CD4-positive, CD25-positive, alpha-beta regulatory T cell (primary cell): ENCODE measurements at places on chromosomes 13 and 19.

DNA sequence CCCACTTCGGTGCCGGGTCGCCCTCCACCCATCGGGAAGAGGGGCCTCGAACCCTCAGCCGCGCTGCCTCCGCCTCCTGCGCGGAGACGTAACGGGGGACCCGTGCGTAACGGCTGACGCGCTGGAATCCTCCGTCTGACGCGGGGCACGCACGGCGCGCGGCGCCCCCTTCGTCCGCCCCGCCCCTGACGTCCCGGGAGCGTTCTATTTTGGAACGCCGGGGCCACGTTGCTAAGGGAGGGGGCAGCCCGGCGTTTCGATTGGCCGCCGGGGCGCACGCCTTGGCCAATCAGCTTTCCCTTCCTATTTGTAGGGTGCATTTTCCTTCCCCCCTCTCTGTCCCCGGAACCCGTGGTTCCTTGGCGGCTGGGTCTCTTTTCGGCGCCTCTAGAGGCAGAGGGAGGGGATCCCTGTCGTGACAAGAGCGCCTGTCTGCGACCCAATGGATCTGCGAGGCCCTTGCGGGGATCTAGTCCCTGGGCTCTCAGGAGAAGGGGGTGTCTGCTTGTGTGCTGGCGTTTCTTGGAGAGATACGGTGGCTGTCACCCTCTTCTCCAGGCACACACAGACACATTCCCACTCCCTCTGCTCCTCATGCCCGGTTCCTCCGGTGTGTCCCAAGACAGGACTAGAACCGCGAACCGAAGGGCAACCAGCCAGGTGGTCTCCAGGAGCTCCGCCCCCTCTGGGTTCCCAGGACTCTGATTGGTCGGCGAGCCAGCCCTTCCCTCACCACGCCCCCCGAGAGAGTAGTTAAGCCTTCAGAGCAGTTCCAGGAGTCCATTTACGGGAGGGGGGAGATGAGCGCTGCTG lies 1.5 kb downstream of the FOSB start:
- H3K27me3 ChIP-seq: no peaks in the 10 kb centered on the region
- DNase-seq: peak; percentile 96
- H3K27ac ChIP-seq: peak overlapping the region; percentile 98
- peaks cover 32% of the 10 kb centered on the region for H3K4me1 ChIP-seq

- H3K36me3 ChIP-seq: no peaks in the 10 kb centered on the region
- DNase-seq: no peak
- peaks cover 3% of the 10 kb centered on the region for H3K4me1 ChIP-seq
- no peak overlapping the region for H3K27ac ChIP-seq
- peaks cover 8% of the 10 kb centered on the region for H3K27me3 ChIP-seq
- H3K4me3 ChIP-seq: no peak overlapping the region
These were observed 5.3 kb upstream of the ATG4D start for GRCh38 chr19:10538204-10538983.

- no peaks in the 10 kb centered on the region for H3K36me3 ChIP-seq
- no peak overlapping the region for H3K4me3 ChIP-seq
- peaks cover 4% of the 10 kb centered on the region for H3K27me3 ChIP-seq
These were observed 3.8 kb downstream of the RAB20 start for GRCh38 chr13:110557610-110558305.

DNA sequence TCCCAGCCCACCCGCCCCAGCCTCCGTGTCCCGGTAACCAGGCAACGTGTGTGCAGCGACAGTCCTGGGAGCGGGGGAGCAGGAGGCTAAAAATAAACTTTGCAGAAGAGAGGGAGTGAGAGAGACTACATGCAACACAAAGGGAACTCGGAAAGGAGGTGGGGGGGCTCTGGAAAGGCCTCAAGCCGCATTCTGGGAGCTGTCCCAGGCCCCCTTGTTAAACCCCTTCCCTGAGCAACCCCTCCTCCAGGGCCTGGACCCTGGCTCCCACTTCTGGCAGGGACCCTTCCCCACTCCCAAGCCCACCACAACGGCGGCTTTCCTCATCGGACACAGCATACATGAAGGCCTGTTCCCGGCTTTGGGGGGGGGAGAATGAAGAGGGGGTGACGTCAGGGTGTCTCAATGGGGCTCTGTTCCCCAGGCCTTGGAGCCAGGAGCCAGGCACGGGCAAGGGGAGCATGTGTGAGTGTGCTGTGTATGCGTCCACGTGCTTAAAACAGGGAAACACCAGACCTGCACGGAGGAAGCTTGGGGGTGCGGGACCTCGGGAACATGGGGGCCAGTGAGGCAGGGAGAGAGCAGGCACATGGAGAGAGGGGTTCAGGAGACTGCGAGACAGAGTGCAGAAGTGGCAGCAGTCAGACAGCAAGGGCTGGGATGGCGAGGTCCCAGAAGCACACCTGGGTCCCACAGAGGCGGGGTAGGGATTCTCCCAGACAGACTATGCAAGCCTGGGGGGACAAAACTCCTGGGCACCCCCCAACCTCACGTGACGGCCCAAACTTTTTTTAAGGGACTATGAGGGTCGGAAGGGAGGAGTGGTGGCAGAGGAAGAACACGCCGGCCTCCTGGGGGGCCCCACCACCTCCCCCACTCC lies 2.3 kb downstream of the ERF start:
- peak overlapping the region; percentile 37 for H3K4me3 ChIP-seq
- DNase-seq: no peak
- no peaks in the 10 kb centered on the region for H3K36me3 ChIP-seq
- peaks cover 38% of the 10 kb centered on the region for H3K4me1 ChIP-seq
- peak overlapping the region; percentile 96 for H3K27ac ChIP-seq

DNA sequence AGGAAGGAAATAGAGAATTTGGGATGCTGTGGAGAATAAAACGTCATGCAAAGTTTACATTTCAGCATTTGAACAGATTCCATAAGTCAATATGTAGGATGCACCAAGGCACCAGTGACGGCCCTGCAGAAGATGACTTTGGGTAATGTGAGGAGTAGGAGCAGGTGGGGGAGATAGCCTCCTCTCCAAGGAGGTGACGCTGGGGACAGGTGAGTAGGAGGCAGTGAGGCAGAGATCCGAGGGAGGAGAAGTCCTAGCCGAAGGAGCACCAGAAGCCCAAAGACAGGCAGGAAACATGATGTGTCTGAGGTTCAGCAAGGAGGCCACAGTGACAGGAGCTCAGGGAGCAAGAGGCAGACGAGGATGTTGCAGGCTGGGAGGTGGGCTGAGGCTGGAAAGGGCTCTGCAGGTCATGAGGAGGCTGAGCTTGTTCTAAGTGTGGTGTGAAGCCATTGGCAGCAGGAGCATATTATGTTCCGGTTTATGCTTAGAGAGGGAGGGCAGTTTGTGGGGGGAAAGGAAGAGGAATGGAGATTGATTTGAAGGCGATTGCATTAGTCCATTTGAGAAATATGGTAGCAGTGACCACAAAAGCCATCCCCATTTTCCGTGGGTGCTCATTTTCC lies 55.7 kb upstream of the C1QTNF9 start:
- peak overlapping the region; percentile 98 for H3K4me3 ChIP-seq
- H3K27ac ChIP-seq: peak overlapping the region; percentile 95
- no peaks in the 10 kb centered on the region for H3K27me3 ChIP-seq
- no peak for DNase-seq
- peaks cover 71% of the 10 kb centered on the region for H3K4me1 ChIP-seq
- H3K36me3 ChIP-seq: peaks cover 21% of the 10 kb centered on the region

DNA sequence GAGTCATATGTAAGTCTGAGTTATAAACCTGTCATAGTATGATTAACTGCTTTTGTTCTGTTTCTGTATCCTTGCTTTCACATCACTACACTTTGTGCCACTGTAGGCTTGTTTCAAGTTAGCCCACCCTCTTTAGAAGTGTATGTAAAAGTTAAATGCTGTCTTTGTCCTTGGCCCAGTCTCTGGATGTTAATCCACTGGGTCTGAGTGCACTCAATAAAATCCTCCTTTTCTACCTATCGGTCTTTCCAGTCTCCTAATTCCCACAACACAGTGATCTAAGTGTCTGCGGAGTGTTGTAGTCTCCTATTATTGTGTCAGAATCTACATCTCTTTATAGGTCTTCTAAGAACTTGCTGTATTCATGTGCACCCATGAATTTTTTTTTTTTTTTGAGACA lies 14.1 kb downstream of the ZNF429 start:
- H3K36me3 ChIP-seq: peaks cover 50% of the 10 kb centered on the region
- H3K4me1 ChIP-seq: no peaks in the 10 kb centered on the region
- H3K27me3 ChIP-seq: no peaks in the 10 kb centered on the region
- H3K4me3 ChIP-seq: no peak overlapping the region
- DNase-seq: no peak

DNA sequence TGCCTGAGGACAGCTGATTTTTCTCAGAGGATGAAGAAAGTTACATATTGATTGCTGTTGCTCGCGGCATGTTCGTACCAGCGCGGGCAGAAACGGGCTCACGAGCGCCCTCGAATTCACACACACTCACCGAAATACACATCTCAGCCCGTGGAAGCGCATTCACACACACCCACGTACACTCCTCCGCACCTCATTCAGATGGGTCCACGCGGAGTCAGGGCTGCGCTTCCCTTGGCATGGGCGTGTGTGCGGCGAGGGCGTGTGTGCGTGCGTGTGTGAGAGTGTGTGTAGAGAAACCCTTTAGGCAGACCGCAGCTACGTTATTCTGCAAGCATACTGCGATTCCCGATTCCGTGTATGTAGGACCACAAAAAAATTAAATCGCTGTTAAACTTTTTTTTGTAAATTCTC lies 2.1 kb upstream of the PCDH17 start:
- H3K36me3 ChIP-seq: no peaks in the 10 kb centered on the region
- H3K4me1 ChIP-seq: peaks cover 16% of the 10 kb centered on the region
- no peak overlapping the region for H3K27ac ChIP-seq
- DNase-seq: no peak
- H3K4me3 ChIP-seq: no peak overlapping the region
- peaks cover 15% of the 10 kb centered on the region for H3K27me3 ChIP-seq

DNA sequence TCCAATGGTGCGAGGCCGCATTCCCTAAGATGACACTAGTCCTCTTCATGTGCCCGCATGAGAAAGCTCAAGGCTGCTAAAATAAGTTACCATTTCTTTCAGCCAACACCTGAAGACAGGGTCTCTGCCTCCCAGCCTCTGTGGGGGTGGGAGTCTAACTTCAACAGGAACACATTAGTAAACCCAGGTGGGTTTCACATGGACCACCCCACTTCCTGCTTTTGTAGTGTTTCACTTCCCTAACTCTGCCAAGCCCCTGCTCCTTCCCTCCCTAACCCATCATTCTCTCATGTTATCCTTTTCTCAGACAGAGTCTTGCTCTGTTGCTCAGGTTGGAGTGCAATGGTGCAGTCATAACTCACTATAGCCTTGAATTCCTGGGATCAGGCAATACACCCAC lies 783.6 kb downstream of the UQCRFS1 start:
- no peaks in the 10 kb centered on the region for H3K4me1 ChIP-seq
- H3K27me3 ChIP-seq: no peaks in the 10 kb centered on the region
- no peak overlapping the region for H3K4me3 ChIP-seq

DNA sequence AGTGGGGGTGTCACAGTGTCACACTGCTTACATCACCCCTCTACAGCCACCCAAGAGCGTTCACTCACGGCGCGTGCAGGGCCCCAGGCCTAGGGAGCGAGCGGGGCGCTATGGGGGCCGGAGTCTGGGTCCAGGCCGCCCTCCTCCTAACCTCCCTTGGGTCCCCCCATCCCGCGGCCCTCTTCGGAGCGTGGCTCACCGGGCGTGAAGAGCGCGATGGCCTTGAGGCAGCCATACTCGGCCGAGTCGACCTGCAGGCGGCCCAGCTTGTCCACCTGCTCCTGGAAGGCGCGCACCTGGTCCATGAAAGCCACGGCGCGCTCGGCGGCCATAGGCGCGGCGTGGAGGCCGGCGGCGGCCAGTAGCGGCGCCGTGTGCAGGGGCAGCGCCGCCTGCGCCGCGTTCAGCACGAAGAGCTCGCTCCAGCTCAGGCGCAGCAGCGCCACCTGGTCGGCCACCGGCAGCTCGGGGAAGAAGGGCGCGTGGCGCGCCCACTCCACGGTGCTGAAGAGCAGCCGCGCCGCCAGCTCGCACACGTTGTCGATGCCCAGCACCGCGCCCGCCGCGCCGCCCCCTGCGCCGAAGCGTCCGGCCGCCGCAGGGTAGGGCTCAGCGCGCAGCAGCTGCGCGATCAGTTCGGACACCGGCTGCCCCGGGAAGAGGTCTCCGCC lies 9.4 kb downstream of the OCEL1 start:
- no peaks in the 10 kb centered on the region for H3K27me3 ChIP-seq
- peak overlapping the region; percentile 49 for H3K27ac ChIP-seq
- peak overlapping the region; percentile 64 for H3K4me3 ChIP-seq
- peak; percentile 77 for DNase-seq
- peaks cover 6% of the 10 kb centered on the region for H3K36me3 ChIP-seq

DNA sequence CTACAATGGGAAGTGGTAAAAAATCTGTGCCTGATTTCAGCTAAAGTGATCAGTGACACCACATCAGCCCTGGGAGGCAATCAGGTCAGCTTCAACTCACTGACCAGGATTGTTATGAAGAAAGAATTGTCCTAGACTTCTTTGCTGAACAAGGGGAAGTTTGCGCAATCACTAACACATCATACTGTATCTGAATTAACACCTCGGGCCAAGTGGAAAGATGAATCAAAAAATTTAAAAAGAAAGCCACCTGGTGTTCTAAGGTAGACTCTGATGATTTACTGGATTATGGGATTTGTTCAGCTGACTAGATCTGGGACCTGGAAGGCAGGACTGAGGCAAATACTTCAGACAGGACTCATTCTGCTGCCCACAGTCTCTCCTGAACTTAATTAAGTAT lies 161.8 kb downstream of the DIAPH3 start:
- no peaks in the 10 kb centered on the region for H3K27me3 ChIP-seq
- H3K4me1 ChIP-seq: no peaks in the 10 kb centered on the region
- H3K27ac ChIP-seq: no peak overlapping the region
- H3K36me3 ChIP-seq: no peaks in the 10 kb centered on the region
- no peak for DNase-seq

- H3K27ac ChIP-seq: no peak within 1 kb of the TSS
- no peak within 1 kb of the TSS for H3K4me3 ChIP-seq
- DNase-seq: no peak
- no peaks in the 10 kb centered on the region for H3K36me3 ChIP-seq
- H3K4me1 ChIP-seq: peaks cover 5% of the 10 kb centered on the region
These were observed at the start of gene DIRAS1 for GRCh38 chr19:2720777-2721569. TSS of gene DIRAS1 (minus strand) at chr19:2721372. CDS start at chr19:2717806, 3,566 bp downstream.

DNA sequence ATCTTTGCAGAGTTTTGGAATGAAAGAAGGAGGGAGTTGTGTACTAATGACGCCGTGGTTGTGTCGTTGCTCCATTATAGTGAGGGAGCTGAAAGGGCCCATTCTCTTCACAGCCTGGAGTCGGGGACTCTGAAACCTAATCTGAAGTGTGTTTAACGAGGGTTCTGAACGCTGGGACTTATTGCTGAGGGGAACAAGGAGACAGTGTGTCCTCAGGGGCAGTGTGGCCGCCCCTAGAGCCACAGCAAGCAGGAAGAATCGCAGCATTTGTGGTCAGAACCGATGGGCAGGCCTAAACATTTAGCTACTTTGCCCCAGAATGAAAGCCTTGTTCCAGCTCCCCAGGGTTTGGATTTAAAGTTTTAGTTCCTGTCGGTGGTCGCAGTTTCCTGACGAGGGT lies 156.4 kb upstream of the RNF113B start:
- H3K27me3 ChIP-seq: peaks cover 7% of the 10 kb centered on the region
- no peak for DNase-seq
- H3K4me1 ChIP-seq: no peaks in the 10 kb centered on the region
- H3K4me3 ChIP-seq: no peak overlapping the region
- H3K27ac ChIP-seq: no peak overlapping the region
